Right atrium auricular region (tissue), 2 donors: ENCODE measurements at places on chromosomes 11 and 22. TPM values are rescaled to one million over a fixed set of nuclear protein-coding genes. Genes with fewer than 3 reads are reported as not detected.

- H3K27ac ChIP-seq = no peak overlapping the region
- no peak overlapping the region for H3K4me3 ChIP-seq
- no peaks in the 10 kb centered on the region for H3K36me3 ChIP-seq
- DNase-seq = no peak
Measured at GRCh38 chr11:35647421-35648093, 15.0 kb upstream of the TRIM44 start.

GRCh38 chr11:119433358-119433725 lies 10.4 kb upstream of the THY1 start:
- H3K36me3 ChIP-seq = no peaks in the 10 kb centered on the region
- no peak for DNase-seq
- no peak overlapping the region for H3K27ac ChIP-seq
- H3K4me1 ChIP-seq = no peaks in the 10 kb centered on the region

GRCh38 chr11:85946221-85946620 lies 91.0 kb downstream of the CCDC83 start:
- DNase-seq = no peak
- peaks cover 31% of the 10 kb centered on the region for H3K4me1 ChIP-seq
- H3K36me3 ChIP-seq = no peaks in the 10 kb centered on the region
- no peaks in the 10 kb centered on the region for H3K27me3 ChIP-seq
- no peak overlapping the region for H3K4me3 ChIP-seq

DNA sequence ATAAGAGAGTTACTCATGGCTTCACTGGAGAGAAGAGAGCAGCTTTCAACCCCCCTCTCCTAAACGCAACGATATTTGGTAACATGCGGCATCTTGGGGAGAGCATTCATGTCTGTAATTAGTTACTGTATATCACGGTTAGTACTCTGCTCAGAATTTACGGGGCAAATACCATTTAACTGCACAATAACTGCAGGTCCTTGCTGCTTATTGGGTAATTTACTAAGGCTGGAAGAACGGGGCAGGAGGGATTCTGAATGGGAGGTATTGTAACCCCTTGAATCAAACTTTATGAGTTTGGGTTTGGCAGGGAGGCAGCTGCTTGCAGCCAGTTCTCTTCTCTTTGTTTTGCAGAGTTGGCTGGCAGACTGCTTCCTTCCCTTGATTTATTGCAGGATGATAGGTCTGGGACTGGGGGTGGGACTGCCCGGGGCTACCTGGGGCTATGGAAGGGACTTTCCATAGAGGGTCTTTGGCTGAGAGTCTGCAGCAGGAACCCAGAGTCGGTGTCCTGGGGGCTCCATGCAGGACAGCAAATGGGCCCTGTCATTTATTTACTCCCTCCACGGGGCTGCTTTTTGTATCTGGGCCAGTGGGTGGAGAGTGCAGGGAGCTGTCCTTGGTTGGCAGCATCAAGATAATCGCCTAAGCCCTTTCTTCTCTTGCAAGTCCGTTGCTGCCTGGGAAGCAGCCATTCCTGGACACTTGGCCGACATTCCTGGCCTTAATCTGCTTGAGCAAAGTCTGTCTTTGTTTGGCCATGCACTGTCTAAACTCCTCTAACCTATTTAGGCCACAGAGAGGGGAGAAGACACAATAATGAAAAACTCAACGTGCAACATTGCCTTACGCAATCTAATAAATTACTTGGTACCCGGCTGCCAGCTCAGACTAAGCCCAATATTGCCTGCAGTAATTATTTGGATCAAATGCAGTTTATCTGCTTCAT lies 188.9 kb downstream of the ST3GAL4 start:
- DNase-seq = no peak
- no peak overlapping the region for H3K27ac ChIP-seq
- no peak overlapping the region for H3K4me3 ChIP-seq
- H3K27me3 ChIP-seq = no peaks in the 10 kb centered on the region

Gene SMTNL1
- not detected for total RNA-seq
